ENCODE measurements at places on chromosomes 12 and 14.
A peak's percentile ranks its signal among the peaks of the same experiment; 100 is the strongest.

- DNase-seq, result no peak
These were observed 157.5 kb downstream of the PLCZ1 start for GRCh38 chr12:18580291-18580690.

GRCh38 chr12:62691309-62691708 lies 224.7 kb downstream of the MON2 start:
- DNase-seq, result no peak

GRCh38 chr12:19707948-19708409 lies 268.7 kb downstream of the AEBP2 start:
- DNase-seq, result no peak

DNA sequence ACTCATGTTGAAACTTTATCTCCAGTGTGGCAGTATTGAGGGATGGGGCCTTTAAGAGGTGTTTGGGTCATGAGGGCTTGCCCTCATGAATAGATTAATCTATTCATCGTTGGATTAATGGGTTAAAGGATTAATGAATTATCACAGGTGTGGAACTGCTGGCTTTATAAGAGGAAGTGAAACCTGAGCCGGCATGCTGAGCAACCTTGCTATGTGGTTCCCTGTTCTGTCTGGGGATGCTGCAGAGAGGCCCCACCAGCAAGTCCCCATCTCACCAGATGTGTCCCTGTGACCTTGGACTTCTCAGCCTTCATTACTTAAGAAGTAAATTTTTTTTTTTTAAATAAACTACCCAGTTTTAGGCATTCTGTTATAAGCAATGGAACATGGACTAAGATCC lies 109.6 kb downstream of the DYRK2 start:
- DNase-seq, result no peak

DNA sequence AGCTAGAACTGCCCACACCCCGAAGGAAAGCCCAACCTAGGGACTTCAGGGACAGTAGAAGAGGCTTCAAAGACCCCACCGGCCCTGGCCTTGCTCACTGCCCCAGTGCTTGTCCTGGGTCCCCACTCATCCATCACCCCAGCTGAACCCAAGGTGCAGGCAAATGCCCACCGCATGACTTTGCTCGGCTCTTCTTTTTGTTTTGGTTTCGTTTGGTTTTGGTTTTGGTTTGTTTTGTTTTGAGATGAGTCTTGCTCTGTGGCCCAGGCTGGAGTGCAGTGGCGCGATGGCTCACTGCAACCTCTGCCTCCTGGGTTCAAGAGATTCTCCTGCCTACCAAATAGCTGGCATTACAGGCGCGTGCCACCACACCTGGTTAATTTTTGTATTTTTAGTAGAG lies 9.0 kb downstream of the CCDC85C start:
- no peak for DNase-seq

DNA sequence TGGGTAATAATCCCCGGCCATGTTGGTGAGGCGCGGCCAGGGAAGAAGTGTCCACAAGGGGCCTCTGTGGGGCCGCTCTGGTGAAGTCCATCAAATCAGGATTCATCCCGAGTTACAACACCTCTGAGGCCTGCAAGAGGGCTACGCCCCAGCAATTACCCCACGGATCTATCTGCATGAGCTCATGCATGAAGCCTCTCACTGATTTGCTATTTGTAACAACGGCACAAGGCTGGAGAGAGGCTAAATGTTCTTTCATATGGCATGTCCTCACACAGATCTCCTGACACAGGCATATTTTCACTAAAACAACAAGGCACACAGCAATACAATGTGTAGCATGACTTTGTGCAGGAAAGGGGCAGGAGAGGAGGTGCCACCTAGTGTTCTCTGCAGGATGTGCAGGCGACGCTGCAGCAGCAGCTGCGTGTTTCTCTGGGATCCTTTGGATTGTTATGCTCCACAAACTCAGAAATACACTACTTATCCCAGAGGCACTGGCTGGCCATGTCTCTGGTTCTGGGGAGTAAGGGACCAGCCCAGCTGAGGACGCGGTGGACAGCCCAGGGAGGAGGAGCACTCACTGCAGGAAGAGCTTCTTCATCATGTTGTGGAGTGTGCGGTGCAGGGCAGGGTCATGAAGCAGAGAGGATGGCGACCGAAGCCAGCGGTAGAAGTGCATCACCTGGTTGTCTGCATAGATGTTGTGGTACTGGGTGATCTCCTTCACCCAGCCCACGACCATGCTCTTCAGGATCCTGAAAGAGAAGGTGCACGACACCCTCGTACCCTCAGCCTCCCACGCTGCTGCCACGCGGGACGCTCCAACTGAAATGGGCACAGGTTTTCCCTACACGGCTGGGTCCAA lies 20.2 kb downstream of the P2RX2 start:
- no peak for DNase-seq

- DNase-seq, result no peak
These were observed 79.5 kb upstream of the MIS18BP1 start for GRCh38 chr14:45332360-45332988.

DNA sequence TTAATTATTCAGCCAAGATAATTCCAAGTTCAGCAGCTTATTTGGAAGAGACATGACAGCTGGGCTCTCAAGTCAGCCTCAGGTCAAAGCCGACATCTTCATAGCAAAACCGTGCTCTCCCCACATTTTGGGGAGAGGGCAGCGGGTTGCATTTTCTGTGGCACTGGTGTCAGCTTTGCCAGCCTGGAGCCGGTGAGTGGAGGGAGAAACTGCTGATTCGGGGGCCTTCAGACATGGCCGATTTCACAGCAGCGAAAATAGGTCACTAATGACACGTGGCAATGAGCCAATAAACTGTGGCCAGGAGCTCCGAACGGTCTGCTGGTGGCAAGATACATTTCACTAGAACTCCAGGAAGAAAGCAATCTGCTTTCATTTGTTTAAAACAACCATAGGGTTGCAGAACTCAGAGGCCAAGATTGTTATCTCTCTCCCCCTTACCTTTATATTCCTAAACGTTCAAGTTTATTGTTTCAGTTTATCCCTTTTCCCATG lies 173.2 kb downstream of the CAND1 start:
- DNase-seq, result no peak

GRCh38 chr14:68554231-68554630 lies 238.6 kb downstream of the ZFP36L1 start:
- no peak for DNase-seq

DNA sequence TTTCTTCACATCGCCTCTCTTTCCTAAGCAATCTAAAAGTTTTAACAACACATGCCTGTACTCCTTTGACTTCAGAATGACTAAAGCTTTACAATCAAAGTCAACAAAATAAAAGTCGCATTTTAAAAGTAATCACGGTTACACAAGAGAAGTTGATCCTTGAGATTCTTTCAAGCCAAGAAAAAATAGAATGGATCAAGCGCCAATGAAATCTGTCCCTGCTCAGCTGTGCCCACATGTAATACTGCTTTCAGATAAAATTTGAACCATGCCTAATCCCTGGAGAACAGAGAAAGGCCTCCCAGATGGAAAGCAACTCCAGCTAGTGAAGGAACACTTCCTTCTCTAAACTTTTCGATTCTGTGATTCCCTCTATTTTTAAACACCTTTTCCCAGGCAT lies 113.1 kb downstream of the FBXL14 start:
- no peak for DNase-seq

- no peak for DNase-seq
These were observed 160.1 kb downstream of the NUAK1 start for GRCh38 chr12:105978686-105979085.

GRCh38 chr14:23056145-23056955 lies 970 bp downstream of the CDH24 start:
- DNase-seq, result peak; percentile 62

GRCh38 chr12:122851820-122852219 lies 16.6 kb downstream of the HIP1R start:
- no peak for DNase-seq

DNA sequence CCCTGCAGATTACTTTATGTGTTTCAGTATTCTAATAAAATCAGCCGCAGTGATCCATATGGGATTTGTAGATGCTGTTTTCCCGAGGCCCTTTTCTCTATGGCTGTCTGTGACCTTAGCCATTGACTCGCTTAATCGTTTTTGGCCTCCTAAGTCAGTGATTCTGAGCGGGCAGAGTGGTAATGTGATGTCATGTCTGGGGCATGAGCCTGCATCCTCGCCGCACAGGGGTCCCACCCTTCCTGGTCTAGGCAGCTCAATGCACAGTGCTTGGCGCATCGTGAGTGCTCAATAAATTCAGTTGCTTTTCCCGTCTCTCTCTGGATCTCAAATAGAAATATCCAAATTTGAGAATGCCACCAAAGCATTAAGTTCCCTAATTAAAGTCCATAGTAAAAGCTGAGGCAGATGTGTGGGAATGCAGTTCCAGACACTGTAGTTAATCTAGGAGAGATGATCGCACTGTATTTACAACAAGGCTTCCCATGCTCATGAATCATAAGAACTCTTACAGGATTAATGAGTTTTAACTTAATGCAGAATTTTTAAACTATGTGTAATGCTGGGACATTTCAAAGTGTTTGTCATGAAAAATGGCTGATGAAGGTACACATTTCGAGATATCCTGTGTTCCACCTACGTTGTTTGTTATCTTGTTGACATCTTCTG lies 29.3 kb downstream of the HMGA2 start:
- no peak for DNase-seq

GRCh38 chr12:116598311-116599284 lies 39.4 kb downstream of the MAP1LC3B2 start:
- DNase-seq, result no peak

DNA sequence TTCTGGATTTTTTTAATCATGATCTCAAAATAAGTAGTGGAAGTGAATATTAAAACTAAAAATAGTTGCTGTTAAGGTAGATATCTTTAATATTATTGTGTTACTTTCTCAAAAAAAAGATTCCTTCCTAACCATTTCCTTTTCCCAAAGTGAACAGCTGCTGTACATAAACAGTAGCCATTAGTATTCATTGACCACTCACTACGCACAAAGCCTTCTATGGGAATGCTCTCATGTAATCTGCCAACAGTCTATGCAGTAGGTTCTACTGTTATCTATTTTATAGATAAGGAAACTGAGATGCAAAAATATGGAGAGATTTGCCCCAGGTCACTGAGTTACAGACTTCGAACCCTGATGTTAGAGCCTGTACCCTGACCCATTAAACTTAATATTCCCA lies 32.1 kb downstream of the ZFP36L1 start:
- no peak for DNase-seq

DNA sequence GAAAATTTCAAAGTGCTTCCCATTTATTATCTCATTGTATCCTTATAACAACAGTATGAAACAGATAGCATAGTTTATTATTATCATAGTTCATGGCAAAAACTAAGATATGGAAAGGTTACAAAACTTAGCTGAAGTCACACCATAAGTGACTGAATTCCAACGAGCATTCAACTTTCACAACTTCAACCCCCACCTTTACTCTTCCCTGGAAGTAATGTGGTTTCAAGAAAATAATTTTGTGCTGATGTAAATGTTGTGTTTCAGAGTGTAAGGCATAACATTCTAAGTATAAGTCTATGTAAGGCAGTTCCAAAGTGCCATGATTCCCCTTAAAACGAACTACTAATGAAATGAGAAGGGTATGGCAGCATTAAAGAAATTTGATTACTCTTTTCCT lies 454.5 kb downstream of the BCAT1 start:
- no peak for DNase-seq

GRCh38 chr12:104769144-104769561 lies 188.9 kb downstream of the SLC41A2 start:
- DNase-seq, result no peak

GRCh38 chr12:8483079-8483478 lies 27.3 kb downstream of the CLEC6A start:
- no peak for DNase-seq

DNA sequence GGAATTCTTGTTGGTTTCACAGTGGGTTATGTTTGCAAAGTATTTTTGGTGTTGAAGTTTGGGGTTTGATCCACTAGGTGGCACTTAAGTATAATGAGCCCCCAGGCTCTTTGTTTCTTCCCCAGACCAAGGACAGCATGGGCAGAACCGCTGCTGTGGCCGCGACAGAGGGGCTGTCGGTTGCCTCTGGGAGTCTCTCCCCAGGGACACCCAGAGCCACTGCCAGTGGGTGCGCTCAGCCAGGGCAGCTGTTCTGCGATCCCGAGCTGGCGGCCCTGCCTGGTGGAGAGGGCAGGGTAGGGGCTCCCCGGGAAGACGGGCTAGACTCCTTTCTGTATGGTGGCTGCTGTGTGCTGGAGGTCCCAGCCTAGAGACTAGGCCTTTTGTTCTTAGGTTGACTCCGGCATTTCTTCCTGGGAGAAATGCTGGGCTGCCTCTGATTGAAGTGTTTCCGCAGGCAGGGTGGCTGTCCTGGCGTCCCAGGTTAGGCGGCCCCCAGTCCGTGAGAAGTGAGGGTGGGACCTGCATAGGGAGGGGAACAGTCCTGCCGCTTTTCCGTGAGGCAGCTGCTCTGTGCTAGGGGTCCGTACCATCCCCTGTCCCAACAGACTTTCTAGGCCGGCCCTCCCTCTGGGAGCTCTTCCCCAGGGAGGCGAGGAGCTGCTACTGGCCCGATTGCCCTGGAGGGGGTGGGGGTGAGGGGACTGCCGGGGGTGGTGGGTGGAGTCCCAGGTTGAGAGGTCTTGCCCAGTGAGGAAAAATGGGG lies 253.1 kb upstream of the PELI2 start:
- no peak for DNase-seq

DNA sequence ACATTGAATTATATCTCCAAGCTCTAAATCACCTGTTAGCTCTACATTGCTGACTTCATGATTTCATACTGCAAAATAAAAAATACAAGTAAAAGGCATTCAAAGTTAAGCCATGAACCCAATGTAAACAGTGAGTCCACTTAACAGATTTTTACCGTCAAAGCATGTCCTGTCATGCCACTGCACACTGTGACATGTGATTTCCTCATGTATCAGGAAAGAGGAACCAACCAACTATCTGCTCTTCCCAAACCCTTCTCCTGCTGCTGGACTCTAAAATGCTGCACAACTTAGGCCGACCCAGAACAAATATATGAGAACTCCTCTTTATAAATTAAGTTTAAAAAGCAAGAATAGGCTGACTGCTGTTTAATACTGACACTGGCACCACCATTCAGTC lies 37.5 kb downstream of the TM7SF3 start:
- no peak for DNase-seq

DNA sequence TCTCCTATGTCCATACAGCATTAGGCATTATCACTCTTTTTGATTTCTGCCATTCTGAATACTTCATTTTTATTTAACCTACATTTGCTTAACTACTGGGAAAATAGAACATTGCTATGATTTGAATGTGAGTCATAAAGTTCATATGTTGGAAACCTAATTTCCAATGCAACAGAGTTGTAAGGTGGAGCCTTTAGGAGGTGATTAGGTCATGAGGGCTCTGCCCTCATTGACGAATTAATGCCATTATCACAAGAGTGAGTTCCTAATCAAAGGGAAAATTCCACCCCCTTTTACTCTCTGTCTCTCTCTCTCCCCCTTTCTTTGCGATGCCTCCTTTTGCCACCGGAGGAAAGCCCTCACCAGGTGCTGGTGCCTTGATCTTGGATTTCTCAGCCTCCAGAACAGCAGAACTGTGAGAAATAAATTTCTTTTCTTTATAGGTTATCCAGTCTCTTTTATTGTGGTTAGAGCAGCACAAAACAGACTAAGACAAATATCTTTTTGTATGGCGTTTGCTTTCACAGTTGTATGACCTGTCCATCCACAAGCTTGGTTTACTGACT lies 180.1 kb upstream of the ARID2 start:
- no peak for DNase-seq
